ENCODE measurements at places on chromosomes 16 and 17.

DNA sequence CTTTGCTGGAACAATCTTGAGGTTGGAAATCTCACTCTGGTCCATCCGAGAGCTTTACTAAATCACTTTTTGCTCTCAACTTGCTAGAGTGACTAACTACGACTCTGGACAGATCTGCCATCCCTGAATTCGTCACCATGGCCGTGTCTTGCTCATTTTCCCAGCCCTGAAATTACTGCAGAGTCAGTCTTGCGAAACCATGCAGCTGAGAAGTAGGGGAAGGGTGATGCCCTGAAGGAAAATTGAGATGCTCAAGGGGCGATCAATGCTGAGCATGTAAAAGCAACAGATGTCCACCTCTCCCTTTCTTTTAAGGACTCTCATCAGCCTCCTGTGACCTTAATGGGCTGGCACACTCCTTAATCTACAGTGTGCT lies 18.8 kb downstream of the PCTP start:
- H3K36me3 ChIP-seq: no peaks in the 10 kb centered on the region
- no peak overlapping the region for H3K27ac ChIP-seq
- no peak overlapping the region for H3K4me3 ChIP-seq
- DNase-seq: no peak
- H3K27me3 ChIP-seq: no peaks in the 10 kb centered on the region

- H3K36me3 ChIP-seq: no peaks in the 10 kb centered on the region
- H3K27me3 ChIP-seq: no peaks in the 10 kb centered on the region
- no peak overlapping the region for H3K27ac ChIP-seq
- DNase-seq: peak; percentile 33
- H3K4me1 ChIP-seq: no peaks in the 10 kb centered on the region
These were observed 138.9 kb downstream of the GSG1L start for GRCh38 chr16:27924411-27925118.

DNA sequence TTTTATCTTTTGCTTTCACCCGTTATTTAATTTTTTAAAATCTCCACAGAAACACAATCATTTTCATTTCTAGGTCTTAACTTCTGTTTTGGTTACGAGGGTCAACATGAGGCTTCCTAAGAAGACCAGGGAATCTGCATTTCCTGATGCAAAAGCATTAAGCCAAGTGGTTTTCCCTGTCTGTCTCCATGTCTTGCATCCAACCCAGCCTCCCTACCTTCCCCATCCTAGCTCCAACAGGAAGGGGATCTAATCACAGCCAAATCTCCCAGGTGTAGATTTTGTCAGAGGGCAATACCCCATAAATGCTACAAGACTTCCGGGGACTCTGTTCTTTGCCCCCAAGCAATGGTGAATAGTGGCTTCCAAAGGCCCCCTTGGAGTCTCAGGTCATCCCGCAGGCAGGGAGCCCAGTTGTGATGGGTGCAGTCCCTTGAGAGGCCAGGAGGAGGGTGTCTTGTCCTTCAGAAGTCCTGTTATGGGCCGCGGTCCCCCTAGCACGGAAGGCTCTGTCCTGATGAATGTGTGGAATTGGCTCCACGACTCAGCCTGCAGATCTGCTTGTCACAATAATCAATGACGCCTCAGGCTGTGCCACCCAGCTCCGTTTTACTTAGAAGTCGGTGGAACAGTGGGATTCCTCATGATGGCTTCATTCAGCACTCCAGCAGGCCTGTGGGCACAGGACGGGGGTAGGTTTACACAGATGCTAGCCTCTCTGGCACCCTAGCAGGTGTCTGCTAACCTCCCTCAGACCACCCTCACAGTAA lies 141.1 kb downstream of the RGS9 start:
- no peaks in the 10 kb centered on the region for H3K36me3 ChIP-seq
- H3K27me3 ChIP-seq: no peaks in the 10 kb centered on the region
- H3K4me3 ChIP-seq: no peak overlapping the region
- H3K27ac ChIP-seq: no peak overlapping the region

GRCh38 chr16:21568502-21569189 lies 30.7 kb upstream of the METTL9 start:
- DNase-seq: no peak
- H3K27me3 ChIP-seq: no peaks in the 10 kb centered on the region
- H3K4me3 ChIP-seq: no peak overlapping the region
- H3K27ac ChIP-seq: no peak overlapping the region
- H3K36me3 ChIP-seq: no peaks in the 10 kb centered on the region

GRCh38 chr17:73595479-73595878 lies 48.8 kb downstream of the SDK2 start:
- peak; percentile 44 for DNase-seq
- no peaks in the 10 kb centered on the region for H3K27me3 ChIP-seq
- peaks cover 2% of the 10 kb centered on the region for H3K4me1 ChIP-seq
- no peaks in the 10 kb centered on the region for H3K36me3 ChIP-seq
- H3K4me3 ChIP-seq: no peak overlapping the region
- H3K27ac ChIP-seq: no peak overlapping the region

DNA sequence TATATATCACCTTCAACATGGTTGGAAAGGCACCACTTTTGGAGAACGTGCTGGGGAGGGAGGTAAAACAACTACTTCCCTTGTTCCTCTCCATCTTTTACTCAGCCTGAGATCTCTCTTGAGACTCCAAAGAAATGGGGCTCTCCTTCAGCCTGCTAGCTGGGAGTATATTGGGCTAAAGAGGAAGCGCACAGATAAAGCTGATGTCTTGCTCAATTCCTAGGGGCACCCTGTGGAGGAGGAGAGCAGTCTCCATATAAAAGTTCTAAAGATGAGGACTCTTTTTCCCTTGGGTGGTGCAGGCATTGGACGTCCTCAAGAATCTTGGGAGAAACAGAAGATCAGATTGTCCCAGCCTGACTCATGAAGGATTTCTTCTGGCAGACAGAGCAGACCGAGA lies 4.6 kb upstream of the ETV4 start:
- no peaks in the 10 kb centered on the region for H3K27me3 ChIP-seq
- no peak for DNase-seq
- peaks cover 8% of the 10 kb centered on the region for H3K4me1 ChIP-seq
- no peaks in the 10 kb centered on the region for H3K36me3 ChIP-seq

GRCh38 chr17:50096092-50096491 lies 941 bp downstream of the PDK2 start:
- peaks cover 4% of the 10 kb centered on the region for H3K4me1 ChIP-seq
- no peak overlapping the region for H3K27ac ChIP-seq
- no peak overlapping the region for H3K4me3 ChIP-seq
- no peaks in the 10 kb centered on the region for H3K36me3 ChIP-seq
- H3K27me3 ChIP-seq: no peaks in the 10 kb centered on the region
- no peak for DNase-seq

DNA sequence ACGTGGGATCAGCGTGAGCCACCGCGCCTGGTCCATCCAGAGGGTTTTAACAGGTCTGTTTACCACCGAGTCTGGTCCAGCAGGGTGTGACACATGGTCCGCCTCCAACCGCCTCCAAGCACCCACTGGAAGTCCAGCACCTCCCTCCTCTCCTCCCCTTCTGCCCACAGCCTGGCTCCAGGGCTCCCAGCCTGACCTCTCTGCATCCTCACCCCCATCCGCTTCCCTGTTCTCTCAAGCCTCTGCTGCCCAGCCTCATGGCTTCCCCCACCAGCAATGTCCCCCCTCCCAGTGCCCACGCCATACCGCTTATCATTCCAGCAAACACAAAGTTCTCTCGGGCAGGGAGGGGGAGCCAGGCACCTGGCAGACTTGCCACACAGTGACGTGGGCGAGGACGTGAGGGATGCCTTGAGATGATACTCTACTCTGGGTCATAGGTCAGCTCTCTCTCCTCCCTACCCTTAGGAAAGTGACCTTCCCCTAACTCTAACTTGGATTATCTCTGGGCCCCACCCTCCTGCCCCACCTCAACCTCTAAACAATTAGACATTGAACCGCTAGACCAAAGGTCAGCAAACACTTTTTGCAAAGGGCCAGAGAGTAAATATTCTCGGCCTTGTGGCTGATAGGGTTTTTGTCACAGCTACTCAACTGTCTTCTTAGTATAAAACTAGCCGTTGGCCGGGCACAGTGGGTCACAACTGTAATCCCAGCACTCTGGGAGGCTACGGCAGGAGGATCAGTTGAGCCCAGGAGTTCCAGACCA lies 23.1 kb downstream of the CDC42EP4 start:
- no peak for DNase-seq
- H3K4me3 ChIP-seq: no peak overlapping the region
- H3K36me3 ChIP-seq: peaks cover 1% of the 10 kb centered on the region
- peaks cover 2% of the 10 kb centered on the region for H3K4me1 ChIP-seq
- no peak overlapping the region for H3K27ac ChIP-seq
- H3K27me3 ChIP-seq: no peaks in the 10 kb centered on the region

DNA sequence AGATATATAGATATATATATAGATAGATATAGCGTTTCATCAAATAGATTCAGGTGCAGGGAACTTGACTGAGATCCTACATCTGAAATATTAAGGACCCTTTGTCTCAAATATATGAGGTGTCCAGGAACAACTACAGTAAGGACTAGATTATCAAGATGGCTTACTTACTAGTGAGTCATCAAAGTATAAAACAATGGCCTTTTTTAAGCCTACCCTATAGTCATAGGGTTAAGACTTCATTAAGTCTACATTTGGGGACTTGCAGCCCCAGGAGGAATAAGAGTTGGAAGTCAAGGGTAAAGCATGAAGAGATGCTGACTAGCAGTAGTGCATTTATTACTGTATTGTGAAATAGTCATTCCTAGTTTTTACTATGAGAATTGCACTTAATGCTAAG lies 1023.4 kb downstream of the CDH11 start:
- H3K4me1 ChIP-seq: no peaks in the 10 kb centered on the region
- H3K36me3 ChIP-seq: no peaks in the 10 kb centered on the region
- H3K27me3 ChIP-seq: no peaks in the 10 kb centered on the region
- no peak for DNase-seq
- no peak overlapping the region for H3K27ac ChIP-seq

GRCh38 chr17:49488612-49489011 lies 6.5 kb upstream of the NGFR start:
- H3K4me1 ChIP-seq: peaks cover 10% of the 10 kb centered on the region
- H3K27ac ChIP-seq: no peak overlapping the region
- no peak for DNase-seq

GRCh38 chr16:57475711-57476339 lies 10.5 kb downstream of the DOK4 start:
- no peak overlapping the region for H3K27ac ChIP-seq
- H3K36me3 ChIP-seq: peaks cover 4% of the 10 kb centered on the region
- H3K4me3 ChIP-seq: no peak overlapping the region

DNA sequence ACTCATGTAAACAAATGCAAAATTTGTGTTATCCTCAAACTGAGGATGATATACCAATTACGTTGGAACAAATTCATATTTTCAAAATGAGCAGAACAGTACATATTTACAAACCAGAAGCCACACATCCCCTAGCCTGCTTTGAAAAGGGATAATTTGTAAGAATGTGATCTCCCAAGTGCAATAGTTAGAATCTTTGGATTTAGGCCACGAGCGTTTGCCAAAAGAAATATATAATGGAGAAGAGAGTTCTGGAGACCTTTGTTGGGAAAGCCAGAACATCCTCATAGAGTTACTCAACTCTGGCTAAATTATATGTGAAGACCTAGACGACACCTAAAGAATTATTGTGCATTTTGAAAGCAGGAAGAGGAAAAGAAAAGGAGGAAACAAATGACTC lies 449.3 kb downstream of the KCNJ2 start:
- no peaks in the 10 kb centered on the region for H3K4me1 ChIP-seq
- no peak for DNase-seq
- no peak overlapping the region for H3K4me3 ChIP-seq
- no peaks in the 10 kb centered on the region for H3K27me3 ChIP-seq

DNA sequence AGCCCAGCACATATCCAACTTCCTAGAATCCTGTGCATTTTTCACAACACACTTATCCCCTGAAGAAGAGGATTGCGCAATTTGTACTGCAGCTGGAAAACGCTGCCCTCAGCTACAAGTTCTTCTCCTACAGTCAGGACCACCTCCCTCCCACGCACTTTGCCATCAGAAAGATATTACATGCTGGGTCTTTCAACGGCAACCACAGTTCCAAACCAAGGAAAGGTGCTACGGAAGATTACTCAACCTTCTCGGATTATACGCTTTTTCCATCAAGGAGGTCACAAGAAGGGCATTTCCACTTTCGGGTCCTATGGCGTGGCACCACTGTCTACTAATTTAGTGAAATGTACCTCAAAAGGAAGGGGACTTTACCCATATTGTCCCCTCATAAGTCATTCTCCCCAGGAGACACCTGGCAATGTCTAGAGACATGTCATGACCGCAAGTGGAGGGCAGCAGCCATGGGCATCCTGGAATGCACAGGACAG lies 35.2 kb downstream of the USP7 start:
- H3K27ac ChIP-seq: no peak overlapping the region
- H3K27me3 ChIP-seq: no peaks in the 10 kb centered on the region

DNA sequence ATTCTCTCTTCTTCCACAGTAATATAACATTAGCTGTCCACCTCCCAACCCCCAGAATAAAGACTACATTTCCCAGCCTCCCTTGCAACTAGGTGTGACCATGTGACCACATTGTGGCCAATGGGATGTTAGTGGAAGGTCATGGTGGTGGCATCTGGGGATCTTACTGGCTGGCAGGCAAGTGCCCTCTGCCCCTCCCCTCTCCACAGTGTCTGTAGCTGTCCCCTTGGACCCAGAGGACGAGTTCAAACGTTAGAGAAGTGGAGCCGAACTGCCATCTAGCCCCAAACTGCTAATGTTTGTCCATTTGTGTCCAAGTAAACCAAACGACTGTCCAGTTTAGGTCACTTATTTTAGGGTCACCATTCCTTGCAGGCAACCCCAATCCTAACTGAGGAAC lies 26.6 kb upstream of the KCNG4 start:
- DNase-seq: peak; percentile 94
- H3K27me3 ChIP-seq: no peaks in the 10 kb centered on the region
- H3K27ac ChIP-seq: no peak overlapping the region
- H3K36me3 ChIP-seq: no peaks in the 10 kb centered on the region
- peaks cover 2% of the 10 kb centered on the region for H3K4me1 ChIP-seq

GRCh38 chr16:69270831-69271230 lies 40.3 kb upstream of the VPS4A start:
- no peak for DNase-seq
- H3K27ac ChIP-seq: no peak overlapping the region
- H3K4me1 ChIP-seq: no peaks in the 10 kb centered on the region
- H3K36me3 ChIP-seq: no peaks in the 10 kb centered on the region

DNA sequence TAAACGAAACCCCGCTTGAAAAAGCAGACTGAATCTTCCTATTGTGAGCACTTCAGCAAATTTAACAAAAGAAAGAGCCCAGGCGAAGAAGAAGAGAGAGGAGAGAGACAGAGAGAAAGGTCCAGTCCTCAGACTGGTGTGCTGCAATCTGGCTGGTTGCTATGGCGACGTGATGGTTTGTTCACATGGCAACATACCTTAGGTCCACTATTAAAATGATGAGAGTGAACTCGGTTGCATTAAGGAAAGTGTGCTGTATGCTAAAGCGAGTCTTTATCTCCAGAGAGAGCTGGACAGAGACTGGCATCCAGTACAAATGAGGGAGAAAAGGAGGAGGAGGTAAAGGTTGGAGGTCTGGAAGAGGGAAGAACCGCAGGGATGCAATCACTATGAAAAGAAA lies 271.8 kb upstream of the ZFHX3 start:
- peak; percentile 23 for DNase-seq
- H3K4me3 ChIP-seq: no peak overlapping the region
- H3K27ac ChIP-seq: no peak overlapping the region
- no peaks in the 10 kb centered on the region for H3K36me3 ChIP-seq

- no peaks in the 10 kb centered on the region for H3K4me1 ChIP-seq
- H3K27ac ChIP-seq: no peak overlapping the region
- no peaks in the 10 kb centered on the region for H3K27me3 ChIP-seq
- DNase-seq: no peak
- no peak overlapping the region for H3K4me3 ChIP-seq
- no peaks in the 10 kb centered on the region for H3K36me3 ChIP-seq
These were observed 7.9 kb downstream of the SLC12A3 start for GRCh38 chr16:56872863-56873391.
